ENCODE measurements at places on chromosomes 7 and 10. TPM values are rescaled to one million over a fixed set of nuclear protein-coding genes. Genes with fewer than 3 reads are reported as not detected.

Gene FAM25C
- total RNA-seq = not detected

DNA sequence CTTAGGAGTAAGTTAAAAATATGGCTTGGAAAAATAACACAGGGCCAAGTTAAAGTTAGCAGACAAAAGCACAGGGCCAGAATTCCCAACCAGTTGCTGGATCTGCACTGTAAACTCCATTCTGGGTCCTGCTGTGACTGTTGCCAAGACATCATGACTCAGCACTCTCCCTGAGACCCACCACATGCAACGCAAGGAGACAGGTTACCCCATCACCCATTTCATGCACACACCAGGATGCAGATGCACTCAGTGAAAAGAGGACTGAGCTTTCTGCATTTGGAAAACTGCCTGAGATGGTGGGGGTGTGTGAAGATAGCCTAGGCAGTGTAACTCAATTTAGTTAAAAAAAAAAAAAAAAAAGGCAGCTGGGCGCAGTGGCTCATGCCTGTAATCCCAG lies 97.6 kb upstream of the ZNF438 start:
- no peak overlapping the region for H3K4me3 ChIP-seq
- H3K27me3 ChIP-seq = no peaks in the 10 kb centered on the region
- no peak overlapping the region for H3K27ac ChIP-seq
- no peak for DNase-seq
- peaks cover 11% of the 10 kb centered on the region for H3K4me1 ChIP-seq

- no peak overlapping the region for H3K27ac ChIP-seq
- no peak for DNase-seq
- H3K27me3 ChIP-seq = no peaks in the 10 kb centered on the region
- H3K4me3 ChIP-seq = no peak overlapping the region
- peaks cover 62% of the 10 kb centered on the region for H3K36me3 ChIP-seq
These were observed 15.2 kb downstream of the STAMBPL1 start for GRCh38 chr10:88895250-88895649.

DNA sequence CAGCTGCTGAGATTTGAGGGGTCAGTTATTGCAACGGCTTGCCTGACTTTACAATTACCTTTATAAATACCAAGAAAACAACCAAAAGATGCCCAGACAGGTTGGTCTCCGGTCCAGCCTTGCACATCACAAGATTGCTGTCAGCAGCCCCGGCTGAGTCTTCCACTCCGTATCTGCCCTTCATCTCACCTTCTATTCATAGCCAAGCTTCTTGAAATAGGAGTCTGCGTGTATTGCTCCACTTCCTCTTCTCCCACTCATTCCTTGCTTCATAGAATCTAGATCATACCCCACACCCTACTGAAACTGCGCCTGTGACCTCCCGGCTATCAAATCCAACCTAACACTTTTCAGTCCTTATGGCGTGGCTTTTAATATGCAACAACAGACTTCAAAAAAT lies 31.1 kb upstream of the USP6NL start:
- no peak overlapping the region for H3K4me3 ChIP-seq
- H3K36me3 ChIP-seq = no peaks in the 10 kb centered on the region
- no peaks in the 10 kb centered on the region for H3K4me1 ChIP-seq
- DNase-seq = no peak
- H3K27ac ChIP-seq = no peak overlapping the region

DNA sequence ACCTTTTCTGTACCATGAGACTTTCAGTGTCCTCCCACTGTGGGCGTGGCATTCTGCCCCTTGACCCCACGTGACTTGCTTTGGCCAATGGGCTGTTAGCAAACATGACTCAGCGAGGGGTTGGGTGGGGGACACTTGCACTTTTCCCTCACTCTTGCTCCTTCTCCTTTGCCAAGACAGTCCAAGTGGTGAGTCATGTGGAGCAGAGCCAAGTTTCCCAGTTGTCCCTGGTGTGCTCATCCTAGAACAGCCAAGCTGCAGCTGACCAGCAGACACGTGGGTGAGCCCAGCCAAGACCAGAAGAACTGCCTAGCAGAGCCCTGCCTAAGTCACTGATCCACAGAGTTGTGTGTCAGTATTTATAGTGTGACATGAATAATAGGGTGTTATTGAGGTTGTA lies 82.8 kb upstream of the CPXM2 start:
- H3K36me3 ChIP-seq = no peaks in the 10 kb centered on the region
- H3K4me1 ChIP-seq = no peaks in the 10 kb centered on the region
- H3K27ac ChIP-seq = no peak overlapping the region
- no peak for DNase-seq
- peaks cover 51% of the 10 kb centered on the region for H3K27me3 ChIP-seq

DNA sequence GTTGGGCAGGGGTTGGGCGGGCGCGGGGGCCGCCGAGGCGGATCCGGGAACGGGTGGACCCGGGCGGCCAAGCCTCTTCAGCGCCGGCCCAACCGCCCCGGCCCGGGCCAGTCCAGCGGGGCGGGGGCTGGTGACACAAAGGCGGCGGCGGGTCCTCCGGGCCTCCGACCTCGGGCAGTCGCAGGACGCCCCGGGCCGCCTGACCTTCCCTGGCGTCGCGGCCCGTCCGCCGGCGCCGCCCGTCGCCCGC lies 54.2 kb downstream of the METTL2B start:
- H3K36me3 ChIP-seq = peaks cover 24% of the 10 kb centered on the region
- peaks cover 29% of the 10 kb centered on the region for H3K4me1 ChIP-seq
- no peak for DNase-seq
- H3K4me3 ChIP-seq = peak overlapping the region; percentile 22
- H3K27me3 ChIP-seq = no peaks in the 10 kb centered on the region
- H3K27ac ChIP-seq = no peak overlapping the region

DNA sequence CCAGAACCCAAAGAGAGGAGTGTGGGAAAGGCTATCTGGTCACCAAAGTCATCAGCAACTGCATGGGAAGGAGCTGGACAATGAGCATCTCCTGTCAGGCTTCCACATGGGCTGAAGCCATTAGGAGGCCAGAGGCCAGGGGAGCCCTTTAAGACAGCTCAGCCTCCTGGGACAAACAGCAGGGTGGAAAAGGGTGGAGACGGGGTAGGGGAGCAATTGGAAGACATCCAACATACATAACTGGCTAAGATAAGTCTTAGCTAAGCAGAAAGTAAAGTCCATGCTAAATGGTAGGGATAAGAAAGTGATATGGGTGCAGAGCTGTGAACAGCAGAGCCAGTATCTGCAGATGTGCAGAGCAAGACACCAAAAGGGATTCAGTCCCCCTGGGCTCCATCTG lies 1.5 kb upstream of the OAT start:
- H3K27ac ChIP-seq = no peak overlapping the region
- H3K4me1 ChIP-seq = peaks cover 11% of the 10 kb centered on the region

- no peaks in the 10 kb centered on the region for H3K36me3 ChIP-seq
- no peak overlapping the region for H3K4me3 ChIP-seq
- H3K4me1 ChIP-seq = no peaks in the 10 kb centered on the region
- no peak for DNase-seq
- peaks cover 13% of the 10 kb centered on the region for H3K27me3 ChIP-seq
These were observed 221.6 kb downstream of the STK31 start for GRCh38 chr7:23931633-23932032.

Measured in activated CD8-positive, alpha-beta T cell treated with anti-CD3 and anti-CD28 coated beads, Interleukin-2, amount 10 ng/mL, durations not matched to agents 7 days and 5 days (primary cell).